ENCODE measurements at places on chromosomes 12 and 14.
A peak's percentile ranks its signal among the peaks of the same experiment; 100 is the strongest.

GRCh38 chr12:46686267-46686942 lies 139.4 kb downstream of the SLC38A4 start:
- no peak for DNase-seq

- no peak for DNase-seq
Observed at GRCh38 chr12:49233842-49234526, 30.9 kb upstream of the TUBA1C start.

GRCh38 chr12:121970581-121971300 lies 50.9 kb upstream of the BCL7A start:
- no peak for DNase-seq

- DNase-seq: no peak
Observed at GRCh38 chr14:78088916-78089315, 81.3 kb upstream of the NRXN3 start.

DNA sequence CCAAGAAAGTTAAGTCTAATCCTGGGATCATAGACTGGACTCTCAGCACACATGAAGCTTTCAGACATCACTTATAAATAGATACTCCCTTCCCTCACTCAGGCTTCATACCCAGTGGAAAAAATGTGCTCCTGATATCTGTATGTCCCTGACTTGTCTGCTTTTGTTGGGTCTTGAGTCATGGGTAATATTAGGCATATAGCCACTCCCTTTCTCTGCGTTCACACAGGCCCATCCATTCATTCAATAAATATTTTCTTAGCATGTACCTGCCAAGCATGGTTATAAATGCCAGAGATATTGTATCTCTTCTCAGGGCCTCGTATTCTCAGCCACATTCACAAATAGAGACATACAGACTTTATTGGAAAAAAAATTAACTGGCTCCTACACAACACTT lies 43.5 kb downstream of the COX16 start:
- DNase-seq: no peak

DNA sequence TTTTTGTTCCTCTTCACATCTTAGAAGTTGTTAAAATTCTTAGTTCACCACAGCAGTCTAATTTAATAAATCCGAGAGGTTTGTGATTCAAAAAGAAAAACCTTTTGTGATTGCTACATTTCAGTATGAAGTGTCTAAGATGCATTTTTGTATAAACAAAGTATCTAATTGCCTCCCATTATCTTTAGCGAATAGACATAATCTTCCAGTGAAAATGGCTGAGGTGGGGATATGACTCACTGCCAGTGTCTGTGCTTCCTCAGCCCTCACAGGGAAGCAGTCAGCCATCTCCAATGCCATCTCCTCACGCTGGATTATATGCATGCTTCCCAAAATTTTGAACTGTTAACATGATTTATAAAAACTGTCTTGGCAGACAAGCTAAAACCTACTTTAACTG lies 7.6 kb downstream of the GCH1 start:
- DNase-seq: no peak

GRCh38 chr14:41641690-41642089 lies 35.0 kb downstream of the LRFN5 start:
- DNase-seq: no peak

- DNase-seq: no peak
Observed at GRCh38 chr14:85090681-85091080, 439.3 kb upstream of the FLRT2 start.

DNA sequence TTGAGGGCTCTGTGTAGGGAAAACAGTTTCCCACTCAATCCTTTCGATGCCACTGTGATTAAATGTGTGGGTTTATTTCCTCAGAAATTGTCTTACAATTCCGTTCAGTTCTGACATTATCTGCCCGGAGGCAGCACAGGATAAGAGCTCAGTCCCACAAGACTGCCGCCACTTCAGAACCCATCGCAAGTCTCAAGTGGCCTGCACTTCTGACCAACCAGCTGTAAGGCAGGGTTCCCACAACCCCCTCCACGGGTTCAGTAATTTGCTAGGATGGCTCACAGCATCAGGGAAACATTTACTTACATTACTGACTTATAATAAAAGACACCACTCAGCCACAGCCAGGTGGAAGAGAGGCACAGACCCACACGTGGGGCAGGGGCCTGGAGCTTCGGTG lies 17.2 kb downstream of the BDKRB2 start:
- no peak for DNase-seq

DNA sequence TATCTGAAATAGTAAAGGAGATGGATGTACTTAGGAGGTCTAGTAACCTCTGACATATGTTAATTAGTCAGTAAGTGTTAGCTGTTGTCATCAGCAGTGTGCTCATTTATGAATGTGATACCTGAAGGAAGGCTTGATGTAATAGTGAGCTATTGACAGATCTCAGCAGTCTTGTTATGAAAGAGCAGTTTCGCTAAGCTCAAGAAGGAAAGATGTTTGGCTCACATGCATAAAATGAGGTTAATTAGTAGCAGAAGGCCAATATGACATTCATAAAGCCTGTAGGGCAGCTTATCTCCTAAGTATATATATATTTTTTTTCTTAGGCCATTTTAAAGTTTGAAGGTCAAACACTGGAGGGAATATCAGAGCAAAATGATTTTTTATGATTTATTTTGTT lies 2.8 kb downstream of the FAM234B start:
- no peak for DNase-seq

GRCh38 chr12:129570796-129571400 lies 332.9 kb downstream of the TMEM132D start:
- DNase-seq: no peak

DNA sequence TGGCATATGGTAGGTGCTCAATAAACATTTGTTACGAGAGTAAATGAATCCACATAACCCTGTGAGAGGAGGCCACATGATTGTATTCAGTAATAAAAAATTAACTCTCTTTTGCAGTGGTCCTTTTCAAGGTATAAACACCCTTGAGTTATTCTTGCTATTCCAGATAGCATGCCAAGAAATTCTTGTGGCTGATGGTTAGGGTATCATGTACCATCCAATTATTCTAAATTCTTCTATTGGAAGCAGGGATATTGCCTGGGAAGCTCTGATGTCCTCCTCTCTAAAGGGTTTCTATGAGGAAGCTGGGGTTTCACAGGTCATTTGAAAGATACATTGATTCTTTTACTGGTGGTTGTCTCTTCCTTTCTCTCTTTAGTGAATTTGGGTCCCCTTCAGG lies 10.1 kb downstream of the AKAP6 start:
- no peak for DNase-seq

DNA sequence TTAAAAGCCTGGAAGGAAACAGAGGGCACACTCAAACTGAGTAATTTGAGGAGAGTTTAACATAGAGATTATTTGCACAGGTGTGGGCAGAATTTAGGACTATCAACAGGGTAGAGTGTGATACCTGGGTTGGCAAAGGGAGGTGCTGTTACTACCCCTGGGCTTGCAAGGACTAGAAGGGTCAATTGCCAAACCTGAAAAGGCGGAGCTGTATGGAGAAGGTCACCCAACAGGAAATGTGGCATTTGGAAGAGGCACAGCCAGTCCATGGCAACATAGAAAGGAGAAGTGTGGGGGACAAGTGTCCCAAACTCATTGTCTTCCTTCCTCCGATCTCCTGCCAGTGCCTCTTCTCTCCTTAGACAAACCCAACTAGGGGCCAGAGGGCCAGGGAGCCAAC lies 21.6 kb upstream of the MED13L start:
- DNase-seq: no peak

GRCh38 chr14:23094666-23095195 lies at the start of gene ACIN1:
TSS of gene ACIN1 (minus strand) at chr14:23095136. CDS start at chr14:23095112, 24 bp downstream.
- peak; percentile 66 for DNase-seq

DNA sequence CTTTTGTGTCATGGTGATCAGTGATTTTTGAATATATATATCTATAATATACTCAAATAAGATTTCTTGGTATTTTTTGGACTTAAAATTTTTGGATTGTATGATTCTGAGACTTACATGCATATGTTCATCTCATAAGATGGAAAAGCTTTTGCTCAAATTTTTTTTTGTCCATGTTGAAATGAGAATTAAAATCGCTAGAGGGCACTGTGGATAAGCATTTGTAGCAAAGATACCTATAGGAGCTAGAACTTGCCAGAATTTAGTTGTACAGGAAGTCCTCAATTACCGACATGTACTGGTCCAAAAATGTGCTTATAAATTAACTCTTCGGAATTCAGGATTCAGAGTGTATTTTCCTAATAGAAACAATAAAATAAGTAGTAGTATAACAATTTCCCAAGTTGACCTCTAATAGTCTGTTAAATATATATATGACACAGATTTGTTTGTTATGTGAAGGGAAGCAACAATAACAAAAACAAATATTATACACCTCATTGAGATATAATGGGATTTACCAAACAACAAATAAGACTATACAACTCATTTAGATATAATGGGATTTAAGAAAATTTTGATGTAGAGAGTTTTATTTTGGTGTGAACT lies 179.6 kb downstream of the TMEM117 start:
- no peak for DNase-seq

DNA sequence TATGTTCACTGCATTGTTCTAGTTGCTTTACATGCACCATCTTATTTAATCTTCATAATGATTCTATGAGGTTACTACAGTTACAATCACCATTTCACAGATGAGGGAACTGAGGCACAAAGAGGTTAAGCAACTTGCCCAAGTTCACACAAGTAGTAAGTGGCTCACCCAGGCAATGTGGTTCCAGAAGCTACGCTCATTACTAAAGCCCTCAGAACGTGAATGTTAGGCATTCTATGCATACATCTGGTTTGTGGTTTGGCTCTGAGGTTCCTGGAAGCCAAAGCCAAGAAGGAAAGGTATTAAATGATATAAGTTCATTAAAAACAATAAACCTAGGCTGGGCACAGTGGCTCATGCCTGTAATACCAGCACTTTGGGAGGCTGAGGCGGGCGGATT lies 14.4 kb upstream of the VRTN start:
- no peak for DNase-seq

DNA sequence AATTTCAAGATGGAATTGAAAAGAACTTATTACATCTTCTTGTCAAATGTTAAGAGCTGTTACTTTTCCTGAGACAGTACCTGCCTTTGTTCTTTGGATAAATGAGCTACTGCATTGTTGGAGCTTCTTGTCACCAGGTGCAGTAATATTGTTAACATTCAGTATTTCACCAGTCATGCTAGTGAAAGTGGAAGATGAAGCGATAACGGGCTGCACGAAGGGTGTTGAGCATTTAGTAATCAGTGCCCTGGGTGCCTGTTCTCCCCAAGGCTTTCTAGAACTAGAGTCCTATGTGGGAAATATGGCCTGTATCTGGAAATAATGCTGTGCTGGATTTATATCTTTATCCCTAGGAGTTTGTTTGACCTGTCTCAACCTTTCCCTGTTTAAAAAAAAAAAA lies 83.2 kb downstream of the PPP2R5C start:
- DNase-seq: no peak

DNA sequence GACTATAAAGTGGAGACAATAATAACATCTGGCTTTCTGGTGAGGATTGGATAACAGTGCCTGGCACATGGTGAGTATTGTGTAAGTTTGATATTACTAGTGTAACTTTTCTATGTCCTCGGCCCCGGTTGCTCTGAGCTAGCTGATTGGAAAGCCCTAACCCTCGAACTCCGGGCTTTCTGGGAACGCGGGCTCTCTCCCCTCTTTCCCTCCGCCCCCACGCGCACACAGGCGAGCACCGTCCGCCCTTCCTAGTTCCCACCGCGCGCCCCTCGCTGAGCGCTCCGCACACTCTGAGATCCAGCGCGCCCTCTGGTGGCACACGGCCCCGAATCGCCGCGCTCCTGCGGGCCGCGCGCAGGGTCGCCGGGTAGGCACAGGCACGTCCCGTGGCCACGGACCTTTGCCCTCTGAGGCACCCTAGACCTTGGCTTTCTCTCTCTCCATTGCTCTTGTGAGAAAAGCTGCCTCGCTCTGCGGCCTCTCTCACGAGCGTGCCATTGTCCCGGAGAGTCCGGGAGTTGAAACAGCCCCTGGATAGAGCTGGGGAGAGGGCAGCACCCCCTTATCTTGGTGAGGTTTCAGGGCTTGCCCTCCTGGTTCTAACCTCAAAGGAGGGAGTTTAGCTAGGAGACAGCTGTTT lies 23.2 kb upstream of the ESRRB start:
- peak; percentile 51 for DNase-seq

DNA sequence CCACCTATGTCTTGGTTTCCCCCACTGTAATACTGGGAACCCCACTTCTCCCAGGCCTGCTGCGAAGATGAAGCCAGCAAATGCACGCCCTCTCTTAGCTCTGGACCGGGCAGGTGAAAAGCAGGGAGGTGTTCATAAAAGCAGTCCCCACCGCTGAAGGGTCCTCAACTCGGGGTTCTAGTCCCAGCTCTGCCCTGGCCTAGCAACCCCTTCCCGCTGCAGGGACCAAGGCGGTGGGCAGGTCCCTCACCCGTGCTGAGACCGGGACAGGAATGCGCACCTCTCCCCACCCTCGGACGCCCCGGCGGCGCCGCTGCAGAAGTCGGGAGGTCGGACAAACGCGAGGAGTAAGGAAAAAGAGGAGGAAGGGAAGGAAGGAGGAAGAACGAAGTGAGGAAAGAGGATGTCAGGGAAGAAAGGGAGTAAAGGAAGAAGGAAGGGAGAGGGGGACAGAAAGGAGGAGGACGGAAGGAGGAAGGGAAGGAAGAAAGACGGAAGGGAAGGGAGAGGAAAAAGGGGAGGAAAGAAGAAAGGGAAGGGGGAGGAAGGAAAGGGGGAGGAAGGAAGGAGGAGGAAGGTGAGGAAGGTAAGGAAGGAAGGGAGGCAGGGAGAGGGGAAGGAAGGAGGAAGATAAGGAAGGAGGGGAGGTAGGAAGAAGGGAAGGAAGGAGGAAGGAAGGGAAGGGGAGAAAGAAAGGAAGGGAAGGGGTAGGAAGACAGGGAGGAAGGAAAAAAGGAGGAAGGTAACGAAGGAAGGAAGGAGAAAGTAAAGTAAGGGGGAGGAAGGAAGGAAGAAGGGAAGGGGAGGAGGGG lies 701 bp downstream of the SPRING1 start:
- no peak for DNase-seq

GRCh38 chr12:126915309-126915708 lies 1351.7 kb upstream of the TMEM132C start:
- DNase-seq: no peak

GRCh38 chr14:75301666-75302325 lies 23.2 kb downstream of the FOS start:
- no peak for DNase-seq

DNA sequence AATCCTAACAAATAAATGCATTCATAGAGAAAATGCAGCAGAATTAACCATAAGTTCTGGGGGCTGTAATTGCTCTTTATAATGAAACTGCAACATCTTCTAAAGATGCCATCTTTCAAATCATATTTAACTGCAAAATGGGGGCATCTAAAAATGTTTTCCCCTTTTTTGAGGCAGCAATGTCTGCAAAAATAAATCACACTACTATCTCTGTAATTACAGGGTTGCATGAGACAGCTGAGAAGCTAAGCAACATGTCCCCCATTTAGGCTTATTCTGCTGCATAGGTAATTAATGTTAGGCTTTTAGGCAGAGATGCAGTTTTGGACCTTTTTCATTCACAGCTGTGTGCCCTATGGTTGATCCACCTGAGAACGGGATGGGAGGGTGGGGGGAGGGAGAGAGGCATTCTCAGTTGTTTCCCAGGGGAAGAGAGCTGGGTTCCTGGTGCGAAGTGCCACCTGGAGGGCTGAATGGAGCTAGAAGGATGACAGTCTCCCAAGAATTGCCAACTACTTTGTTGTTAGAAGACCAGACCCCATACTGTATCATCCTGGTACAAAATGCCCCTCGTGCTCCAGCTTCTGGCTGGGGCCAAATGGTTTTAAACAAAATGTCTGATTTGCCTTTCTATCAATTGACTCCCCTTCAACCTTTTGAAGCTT lies 154.2 kb downstream of the APAF1 start:
- DNase-seq: no peak

Measured in activated CD4-positive, alpha-beta T cell treated with anti-CD3 and anti-CD28 coated beads, Interleukin-2, amount 50 U/mL, for 1 hour (primary cell).